ENCODE measurements at places on chromosomes 7 and 10. TPM values are rescaled to one million over a fixed set of nuclear protein-coding genes. Genes with fewer than 3 reads are reported as not detected.

DNA sequence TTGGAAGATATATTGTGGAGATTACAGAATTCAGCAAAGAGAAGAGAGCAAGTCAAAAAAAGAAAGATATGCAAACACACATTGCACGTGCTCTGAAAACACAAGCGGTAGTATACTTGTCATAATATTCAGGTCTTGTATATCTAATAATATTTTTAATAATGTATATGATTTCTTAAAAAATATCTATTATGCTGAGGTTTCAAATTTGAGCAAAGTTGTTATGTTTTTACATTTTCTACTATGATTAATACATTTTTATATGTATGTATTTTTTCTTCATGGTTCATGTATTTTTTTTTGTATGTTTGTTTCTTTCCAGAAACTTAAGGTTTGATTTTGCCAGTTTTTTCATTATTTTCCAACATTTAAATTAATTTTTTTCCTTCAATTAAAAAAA, 752.4 kb upstream of the VSTM2A start:
- DNase-seq, result no peak

- DNase-seq, result peak; percentile 88
These were observed at the start of gene PTPN12 for GRCh38 chr7:77537136-77537777. TSS of gene PTPN12 (plus strand) at chr7:77537295. CDS start at chr7:77537547, 252 bp downstream.

DNA sequence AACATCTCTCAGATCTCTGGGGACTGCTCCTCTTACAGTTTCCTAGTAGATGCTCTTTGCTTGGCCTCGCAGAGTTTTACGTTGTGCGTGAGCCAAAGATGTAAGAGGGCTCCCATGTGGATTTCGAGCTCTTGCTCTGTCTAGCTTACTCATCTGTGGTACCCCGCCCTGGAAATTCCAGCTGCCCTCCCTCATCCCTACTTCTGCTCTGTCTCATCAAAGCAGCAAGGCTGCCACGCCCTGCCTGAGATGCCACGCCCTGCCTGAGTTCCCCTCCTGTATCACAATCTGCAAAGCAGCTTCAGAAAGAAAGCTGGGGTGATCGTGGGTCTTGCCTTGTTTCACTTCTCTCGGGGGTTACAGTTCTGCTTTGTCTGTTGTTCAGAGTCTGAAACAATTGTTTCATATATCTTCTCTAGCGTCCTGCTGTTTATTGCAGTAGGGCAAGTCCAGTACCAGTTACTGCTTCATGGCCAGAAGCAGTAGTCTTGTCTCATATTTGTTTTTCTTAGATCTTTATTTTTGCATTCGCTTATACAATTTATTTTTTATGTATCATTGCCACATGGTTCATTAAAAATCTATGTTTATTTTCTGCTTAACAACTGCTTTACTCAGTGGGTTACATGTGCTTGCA, 36.1 kb upstream of the CCNY start:
- peak; percentile 85 for DNase-seq

DNA sequence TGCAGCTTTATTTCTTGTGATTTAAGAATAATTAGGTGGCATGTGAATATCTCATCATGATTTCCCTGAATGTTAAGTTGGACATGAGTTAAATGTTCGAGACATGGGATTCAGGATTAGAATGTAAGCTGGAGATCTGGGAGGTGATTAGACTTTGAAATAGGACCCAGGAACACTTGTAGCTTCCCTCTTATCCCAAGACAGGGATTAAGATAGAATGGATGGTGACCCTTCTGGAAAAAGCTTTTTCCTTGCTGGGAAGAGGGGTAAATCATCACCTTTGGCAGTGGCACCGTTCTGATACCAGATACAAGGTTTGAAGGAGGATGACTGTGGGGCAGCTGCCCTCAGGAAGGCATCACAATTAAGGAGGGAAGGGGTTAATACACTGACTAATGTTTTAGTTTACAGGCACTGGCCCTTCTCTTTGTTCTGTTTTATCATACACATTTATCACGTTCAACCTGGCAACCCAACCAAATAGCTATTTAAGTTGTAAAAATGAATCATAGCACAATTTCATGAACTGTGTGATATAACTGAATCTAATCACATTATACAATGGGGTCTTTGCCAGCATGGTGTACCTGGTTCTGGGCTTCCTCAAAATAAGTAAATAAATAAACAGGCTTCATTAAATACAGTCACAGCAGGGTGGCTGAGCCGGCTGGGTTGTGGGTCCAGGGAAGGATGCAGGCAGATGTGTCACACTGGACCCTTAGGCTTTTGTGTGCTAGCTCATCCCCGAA, 212.7 kb downstream of the LRMDA start:
- no peak for DNase-seq

PALD1 gene
- 8.7 TPM for total RNA-seq

GRCh38 chr10:120989996-120990598, 138.9 kb downstream of the WDR11 start:
- no peak for DNase-seq

DNA sequence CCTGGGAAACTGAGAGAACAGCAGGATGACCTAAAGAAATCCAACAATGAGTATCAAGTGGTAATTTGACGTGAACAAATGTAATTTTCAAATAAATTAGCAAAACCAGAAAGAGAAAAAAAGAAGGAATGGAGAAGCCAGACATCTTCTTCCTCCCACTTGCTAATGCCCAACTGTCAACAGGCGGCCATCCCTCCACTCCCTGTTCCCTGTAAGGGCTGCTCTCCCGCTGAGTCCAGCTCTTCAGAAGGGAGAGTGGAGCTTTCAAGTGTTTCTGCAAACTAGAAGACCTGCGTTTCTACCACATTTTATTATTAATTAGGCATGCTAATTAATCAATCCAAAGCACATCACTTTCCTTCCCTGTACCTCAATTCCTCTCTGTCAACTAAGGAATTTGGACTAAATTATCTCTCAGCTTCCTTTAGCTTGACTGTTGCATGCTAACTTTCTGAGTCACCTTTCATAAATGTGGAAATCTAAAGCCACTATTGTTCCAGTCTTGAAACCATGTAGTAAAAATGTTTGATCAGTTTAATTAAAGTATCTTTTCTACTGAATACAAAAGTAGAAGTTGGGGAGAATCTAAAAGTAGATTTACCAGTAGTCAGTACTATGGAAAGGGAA, 48.4 kb upstream of the CUL1 start:
- no peak for DNase-seq

- no peak for DNase-seq
These were observed 142.5 kb upstream of the TCERG1L start for GRCh38 chr10:131453721-131454634.

DNA sequence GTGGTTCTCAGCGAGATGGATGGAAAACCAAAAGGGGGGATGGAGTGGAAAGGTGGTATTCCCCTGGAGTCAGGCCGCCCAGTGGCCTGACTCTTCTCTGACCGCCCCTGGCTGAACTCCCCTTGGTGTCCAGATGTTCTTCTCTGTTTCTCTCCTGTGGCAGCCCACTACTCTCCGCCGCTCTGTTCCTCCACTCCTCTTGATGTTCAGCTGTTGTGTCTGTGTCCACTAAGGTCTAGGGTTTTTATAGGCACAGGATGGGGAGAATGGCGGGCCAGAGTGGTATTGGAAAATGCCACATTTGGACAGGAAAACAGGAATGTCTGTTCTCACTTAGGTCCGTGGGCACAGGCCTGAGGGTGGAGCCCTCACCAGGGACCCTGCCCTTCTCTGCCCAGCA, 954.3 kb upstream of the MBL2 start:
- no peak for DNase-seq

ADRB1 gene
- total RNA-seq, result 1.1 TPM

- DNase-seq, result no peak
These were observed 141.9 kb downstream of the GRM3 start for GRCh38 chr7:86785641-86786040.

DNA sequence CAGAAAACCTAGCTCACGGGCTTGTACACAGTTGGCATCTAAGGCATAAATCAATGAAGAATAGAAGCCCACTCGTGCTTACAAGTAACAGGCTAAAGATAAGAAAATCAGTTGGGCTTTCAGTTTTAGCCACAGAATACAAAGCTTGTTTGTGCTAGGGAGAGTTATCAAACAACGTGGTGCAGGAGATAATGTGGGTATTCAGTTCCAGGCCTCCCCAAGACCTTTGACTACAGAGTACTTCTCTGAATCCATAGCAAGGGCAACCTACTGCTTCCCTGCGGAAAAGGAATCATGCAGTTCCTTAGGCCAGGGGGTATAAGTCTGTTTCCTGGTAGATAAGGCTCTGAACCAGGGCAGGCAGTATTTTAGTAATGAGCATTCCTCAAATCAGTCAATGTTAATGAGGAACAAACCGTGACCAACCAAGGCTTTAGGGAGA, 219.5 kb upstream of the CSTF2T start:
- DNase-seq, result no peak

HERPUD2 gene
- 59.8 TPM for total RNA-seq

GRCh38 chr7:97801108-97801507, 69.2 kb downstream of the TAC1 start:
- no peak for DNase-seq

PYROXD2 gene
- 20.3 TPM for total RNA-seq

TSPAN33 gene
- 10.5 TPM for total RNA-seq

HECW1 gene
- total RNA-seq, result not detected

GRCh38 chr7:107856806-107857540, 34.0 kb upstream of the DLD start:
- DNase-seq, result no peak

DNA sequence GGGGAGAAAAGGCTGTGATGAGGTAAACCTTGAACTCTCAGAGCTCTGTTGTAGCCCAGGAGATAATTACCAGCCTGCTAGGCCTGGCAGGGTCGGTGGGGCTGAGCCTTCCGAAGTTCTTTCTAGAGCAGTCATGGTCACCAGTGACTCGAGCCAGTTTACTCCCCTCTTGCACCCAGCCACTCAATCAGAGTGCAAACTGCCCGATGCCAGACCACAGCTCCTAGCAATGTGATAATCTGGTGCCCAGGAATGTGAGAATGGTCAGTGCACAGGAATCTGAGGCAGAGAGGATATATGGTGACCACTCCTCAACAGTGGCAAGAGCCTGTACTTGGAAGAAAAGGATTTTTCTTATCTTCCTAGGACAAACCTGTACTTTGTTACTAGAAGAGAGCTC, 46.4 kb upstream of the KMT2E start:
- DNase-seq, result no peak

DNA sequence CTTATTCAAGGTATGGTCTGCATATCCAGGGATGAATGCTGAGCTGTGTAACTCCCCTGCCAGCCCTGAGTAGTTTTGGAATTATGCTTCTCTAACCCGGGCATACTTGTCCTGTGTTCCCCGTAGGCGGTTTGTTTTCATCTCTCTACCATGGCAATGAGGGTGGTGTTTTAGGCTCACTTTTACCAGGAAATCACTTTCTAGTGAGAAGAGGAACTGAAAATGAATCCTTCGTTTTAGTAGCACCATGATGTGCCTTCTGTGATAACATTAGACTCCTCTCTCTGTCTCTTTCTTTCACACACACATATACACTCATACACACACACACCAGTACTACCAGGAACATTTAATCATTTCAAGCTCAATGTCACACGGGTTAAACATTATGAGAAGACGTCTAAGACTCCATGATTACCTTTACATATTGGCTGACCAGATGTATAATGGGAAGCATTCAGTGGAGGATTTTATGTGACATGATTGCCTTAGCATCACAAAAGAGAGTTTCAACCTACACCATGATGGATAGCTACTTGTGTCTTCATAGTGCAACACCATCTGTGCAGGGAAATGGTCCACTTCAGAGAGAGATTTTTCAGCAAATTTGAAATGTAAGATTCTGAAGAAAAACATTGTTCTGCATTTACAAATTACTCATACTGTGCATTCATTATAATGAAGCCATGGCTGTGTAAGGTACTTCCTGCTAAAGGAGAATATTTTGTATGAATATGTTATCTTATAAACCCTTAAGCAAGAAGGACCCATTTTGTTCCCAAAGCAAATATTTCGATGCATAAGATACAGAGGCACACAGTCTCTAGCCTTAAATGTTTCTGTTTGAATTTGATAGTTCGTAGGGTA, 31.0 kb upstream of the PFKP start:
- DNase-seq, result no peak

DNA sequence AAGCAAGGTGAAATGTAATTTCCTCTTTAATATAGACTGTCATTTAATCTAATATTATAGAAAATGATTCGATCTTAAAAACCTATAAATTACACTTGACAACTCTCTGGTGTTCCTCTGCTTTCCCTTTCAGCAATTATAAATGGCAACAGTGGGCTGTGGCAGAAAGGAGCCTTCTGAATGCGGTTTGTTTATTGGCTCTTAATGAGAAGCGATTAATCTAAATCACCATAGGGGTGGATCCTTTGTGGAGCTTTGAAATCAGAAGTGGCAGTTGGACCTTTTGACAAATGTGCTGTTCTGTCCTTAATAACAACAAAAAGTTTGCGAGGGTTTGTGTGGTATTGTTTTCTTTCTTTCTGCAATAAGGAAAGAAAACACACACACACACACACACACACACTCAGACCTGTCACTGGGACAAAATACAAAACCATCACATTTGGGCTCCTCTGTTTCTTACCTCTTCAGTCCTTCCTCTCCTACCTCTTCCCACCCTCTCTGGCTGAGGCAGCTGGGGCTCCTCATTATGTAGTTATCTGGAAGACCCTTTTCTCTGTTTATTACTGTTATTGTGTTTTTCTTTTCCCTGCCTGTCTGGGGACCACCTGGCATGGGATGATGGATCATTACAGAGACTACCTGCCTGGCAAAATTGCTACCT, 316.2 kb downstream of the SORCS3 start:
- DNase-seq, result no peak

DNA sequence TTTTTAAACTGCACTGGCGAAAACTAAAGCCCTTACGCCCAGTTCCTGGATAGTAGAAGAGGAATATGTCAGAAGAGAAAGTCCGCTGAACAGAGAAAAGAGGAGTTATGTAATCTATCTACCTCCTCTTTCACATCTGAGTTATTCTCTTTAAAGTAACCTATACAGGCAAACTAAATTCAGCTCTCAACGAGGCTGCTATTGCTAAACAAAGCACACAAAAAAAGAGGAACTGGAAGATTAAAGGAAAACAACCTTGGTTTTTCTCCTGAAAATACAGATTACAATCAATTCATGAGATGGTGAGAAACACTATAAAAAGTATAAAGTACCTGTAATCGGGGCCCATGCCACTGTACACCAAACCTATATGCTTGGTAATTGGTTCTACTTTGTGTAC, 5.8 kb downstream of the PSMA2 start:
- DNase-seq, result no peak

DNA sequence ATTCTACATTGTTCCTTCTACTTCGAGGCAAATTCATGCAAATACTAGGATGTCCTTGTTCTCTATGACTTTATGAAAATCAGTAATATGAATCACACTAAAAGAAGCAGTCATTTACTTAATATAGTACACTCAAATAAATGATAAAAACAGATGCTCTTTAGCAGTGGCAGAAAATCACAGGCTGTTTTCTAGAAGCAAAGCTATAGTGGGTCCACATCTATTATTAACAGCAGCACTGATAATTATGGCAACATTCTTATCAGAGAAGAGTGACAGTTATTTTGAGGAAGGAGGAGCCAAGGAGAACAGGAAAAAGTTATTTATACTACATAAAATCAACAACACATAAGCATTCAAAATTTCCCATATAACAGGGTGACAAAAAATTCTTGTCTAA, 16.5 kb downstream of the KIF5B start:
- no peak for DNase-seq

DNA sequence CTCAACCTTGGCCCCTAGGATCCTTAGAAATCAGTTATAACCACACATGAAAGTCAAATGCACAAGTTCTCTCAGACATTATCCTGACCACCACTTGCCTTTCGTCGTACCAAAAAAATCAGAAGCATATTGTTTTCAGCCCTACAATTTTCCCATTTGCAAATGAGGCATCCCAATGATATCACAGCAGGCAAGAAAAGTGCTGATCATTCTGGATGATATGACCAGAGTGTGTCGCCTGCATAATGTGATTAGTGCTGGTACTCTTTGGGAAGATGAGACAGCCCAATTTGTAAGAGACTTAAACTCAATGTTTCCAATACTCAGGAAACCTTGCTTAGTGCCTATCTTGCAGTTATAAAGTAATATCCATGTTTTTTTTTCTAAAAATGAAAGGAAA, 168.0 kb downstream of the SORCS1 start:
- no peak for DNase-seq

Measured in suprapubic skin (tissue), 4 donors.